ENCODE measurements at places on chromosomes 12 and 14. TPM values are rescaled to one million over a fixed set of nuclear protein-coding genes. Genes with fewer than 3 reads are reported as not detected.

DNA sequence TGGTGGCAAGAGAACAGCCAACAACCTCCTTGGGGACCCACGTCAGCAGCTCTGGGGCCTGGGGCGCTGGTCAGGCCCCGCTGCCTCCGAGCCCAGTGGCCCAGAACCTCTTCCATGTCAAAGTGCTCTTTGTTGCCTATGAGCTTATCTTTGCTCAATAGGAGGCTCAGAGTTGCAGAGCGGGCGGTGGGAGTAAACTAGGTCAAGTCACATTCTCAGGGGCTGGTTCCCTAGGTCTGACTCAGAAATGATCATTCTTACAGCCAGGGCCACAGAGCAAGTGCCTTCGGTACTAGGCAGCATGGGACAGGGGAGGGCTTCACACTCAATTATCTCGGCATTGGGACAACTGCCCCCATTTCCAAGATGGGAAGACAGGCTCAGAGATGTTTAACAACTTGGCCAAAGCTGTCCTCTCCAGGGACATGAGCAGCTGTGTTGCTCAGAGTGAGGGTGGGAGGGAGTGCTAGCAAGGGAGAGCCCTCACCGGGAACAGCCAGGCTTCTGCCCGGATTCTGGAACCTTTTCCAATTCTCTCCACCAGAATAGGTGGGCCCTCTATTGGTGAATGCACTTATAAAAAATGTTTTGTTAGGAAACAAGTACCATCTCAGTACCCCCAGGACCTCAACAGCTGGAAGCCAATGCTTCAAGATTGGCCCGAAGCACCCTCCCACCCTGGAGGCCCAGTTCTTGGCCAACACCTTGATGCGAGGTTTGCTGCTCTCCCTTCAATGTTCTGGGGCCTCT, 11.9 kb downstream of the SLC25A29 start:
- DNase-seq: no peak

GRCh38 chr12:53381731-53382630, 2.0 kb downstream of the SP1 start:
- peak; percentile 44 for DNase-seq

GRCh38 chr14:71753126-71753830, 179.0 kb upstream of the RGS6 start:
- peak; percentile 85 for DNase-seq

DNA sequence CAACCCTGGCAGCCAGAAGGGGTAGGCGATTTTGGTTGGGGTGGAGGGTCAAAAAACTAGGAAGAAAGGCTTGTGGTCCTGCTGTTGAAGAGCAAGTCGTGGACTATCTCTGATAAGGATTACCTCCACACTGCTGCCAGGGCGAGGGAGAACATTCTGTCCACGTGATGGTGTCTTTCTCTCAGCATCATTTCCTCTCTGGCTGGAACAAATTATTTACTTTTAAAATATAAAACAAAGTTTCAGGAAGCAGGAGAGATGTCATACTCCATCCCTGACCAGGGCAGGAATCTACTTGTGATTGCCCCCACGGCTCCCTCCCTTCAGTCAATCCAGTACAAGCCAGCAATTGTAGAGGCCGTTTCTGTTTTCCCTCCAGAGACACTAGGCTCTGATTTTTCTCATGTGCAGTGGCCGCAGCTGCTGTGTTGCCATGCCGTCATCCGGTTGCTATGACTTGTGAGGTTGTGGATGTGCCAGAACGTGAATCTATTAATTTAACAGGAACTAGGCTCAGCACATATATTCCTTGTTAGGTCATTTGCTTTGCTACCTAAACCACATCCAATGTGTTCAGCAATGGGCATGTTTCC, 61.5 kb upstream of the PTGR2 start:
- DNase-seq: peak; percentile 97

DNA sequence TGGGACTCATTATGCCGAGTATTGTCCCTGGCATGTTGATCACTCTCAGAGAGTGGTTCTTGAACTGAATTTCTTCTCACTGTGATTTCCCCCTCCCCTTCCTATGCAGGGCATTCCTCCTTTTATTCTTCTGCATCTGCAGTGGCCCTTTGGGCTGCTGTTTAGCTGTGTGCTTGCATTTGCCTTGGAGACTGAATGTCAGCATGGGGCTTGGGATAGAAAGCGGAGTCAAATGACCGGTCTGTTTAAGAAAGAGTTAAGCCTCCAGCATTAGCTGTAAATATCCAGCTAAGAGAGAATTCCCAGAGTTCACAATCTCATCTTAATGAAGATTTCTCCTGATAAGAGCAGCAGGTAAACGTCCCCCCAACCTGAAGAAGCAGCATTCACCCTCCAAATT, 65.6 kb upstream of the RMST start:
- no peak for DNase-seq

GRCh38 chr12:21065845-21066244, 65.1 kb upstream of the SLCO1B1 start:
- DNase-seq: no peak

- DNase-seq: no peak
Measured at GRCh38 chr12:18595412-18595811, 142.4 kb downstream of the PLCZ1 start.

DNA sequence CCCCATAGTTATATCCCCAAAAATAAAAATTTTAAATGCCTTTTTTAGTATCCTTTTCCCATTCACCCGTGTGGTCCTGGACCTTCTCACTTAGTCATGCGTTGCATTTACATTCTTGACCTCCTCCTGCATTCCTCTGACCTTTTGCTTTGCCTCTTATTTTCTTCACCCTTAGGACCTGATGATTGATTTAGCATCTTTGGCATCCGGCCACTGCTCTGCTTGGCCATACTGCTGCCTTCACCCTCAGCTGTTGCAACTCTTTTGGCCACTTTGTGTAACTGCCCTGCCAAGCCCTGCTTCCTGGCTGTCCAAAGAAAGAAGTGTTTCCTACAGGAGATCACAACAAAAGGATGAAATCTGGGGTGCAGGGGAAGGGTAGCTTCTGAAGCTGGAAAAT, 48.8 kb upstream of the SLC38A4 start:
- DNase-seq: peak; percentile 17

DNA sequence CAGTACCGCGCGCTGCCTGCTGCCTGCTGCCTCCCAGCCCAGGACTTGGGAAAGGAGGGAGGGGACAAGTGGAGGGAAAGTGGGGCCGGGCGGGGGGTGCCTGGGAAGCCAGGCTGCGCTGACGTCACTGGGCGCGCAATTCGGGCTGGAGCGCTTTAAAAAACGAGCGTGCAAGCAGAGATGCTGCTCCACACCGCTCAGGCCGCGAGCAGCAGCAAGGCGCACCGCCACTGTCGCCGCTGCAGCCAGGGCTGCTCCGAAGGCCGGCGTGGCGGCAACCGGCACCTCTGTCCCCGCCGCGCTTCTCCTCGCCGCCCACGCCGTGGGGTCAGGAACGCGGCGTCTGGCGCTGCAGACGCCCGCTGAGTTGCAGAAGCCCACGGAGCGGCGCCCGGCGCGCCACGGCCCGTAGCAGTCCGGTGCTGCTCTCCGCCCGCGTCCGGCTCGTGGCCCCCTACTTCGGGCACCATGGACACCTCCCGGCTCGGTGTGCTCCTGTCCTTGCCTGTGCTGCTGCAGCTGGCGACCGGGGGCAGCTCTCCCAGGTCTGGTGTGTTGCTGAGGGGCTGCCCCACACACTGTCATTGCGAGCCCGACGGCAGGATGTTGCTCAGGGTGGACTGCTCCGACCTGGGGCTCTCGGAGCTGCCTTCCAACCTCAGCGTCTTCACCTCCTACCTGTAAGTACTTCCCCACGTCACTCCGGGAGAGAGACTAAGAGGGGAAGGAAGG, at the start of gene LGR5:
Gene LGR5 (plus strand): TSS at position 186 of the 732 bp plus-strand sequence. CDS start 283 bp downstream, at position 469.
- DNase-seq: peak; percentile 7

DNA sequence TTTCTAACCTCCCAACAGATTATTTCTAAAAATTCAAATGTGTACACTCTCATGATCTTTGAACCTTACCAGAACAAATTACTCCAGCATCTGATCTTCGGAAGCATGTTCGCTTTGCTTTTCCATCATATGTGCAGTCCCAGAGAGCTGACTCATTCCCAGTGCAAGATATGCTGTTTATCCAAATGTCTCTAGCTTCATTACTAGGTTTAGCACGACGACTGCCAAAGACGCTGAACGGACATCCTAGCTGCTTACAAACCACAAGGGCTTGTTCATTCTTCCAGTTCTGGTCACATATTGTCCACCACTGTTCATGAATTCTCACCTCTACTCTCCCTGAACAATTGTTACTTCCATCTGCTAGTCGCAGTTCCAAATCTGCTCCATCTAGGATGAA, 40.5 kb downstream of the CD163L1 start:
- peak; percentile 4 for DNase-seq

DNA sequence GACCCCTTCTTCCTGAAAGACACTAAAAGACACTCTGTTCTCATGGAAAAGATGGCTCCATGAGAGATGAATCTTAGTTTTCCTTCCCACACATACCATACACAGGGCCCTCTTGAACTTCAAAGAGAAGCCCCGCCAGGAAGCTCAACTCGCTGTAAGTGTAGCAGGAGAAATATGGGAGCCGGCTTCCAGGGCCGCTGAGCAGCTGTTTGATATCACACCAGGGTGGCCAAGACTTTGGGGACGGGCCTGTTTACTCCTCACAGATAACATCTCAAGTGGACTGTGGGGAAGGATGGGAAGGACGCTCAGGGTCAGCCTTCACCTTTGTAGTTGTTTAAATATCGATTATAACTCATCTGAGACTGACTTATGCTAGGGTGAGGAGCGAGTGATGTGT, 235.5 kb upstream of the TBX3 start:
- no peak for DNase-seq

DNA sequence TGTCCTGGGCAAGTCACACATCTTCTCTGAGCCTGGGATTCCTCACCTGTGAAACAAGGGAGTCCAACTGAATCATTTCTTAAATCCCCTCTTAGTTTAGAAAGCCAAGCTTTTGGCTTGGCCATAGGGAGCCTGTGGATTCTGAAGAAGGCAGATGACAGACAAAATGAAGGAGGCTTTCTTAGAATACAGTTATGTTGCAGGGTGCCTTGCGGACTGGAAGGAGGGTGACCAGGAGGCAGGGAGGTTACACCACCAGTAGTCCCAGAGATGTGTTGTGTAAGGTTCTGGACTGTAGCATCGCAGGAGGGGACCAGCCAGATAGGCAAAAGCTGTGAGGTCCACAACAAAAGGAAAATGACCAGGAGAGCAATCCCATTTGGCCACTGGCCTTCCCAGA, 8.2 kb upstream of the ACVR1B start:
- DNase-seq: no peak

GRCh38 chr14:88210426-88210825, 112.6 kb downstream of the KCNK10 start:
- no peak for DNase-seq

GRCh38 chr12:54004063-54004840, 4.3 kb downstream of the HOXC9 start:
- DNase-seq: no peak

GRCh38 chr12:6068227-6068626, 56.2 kb downstream of the VWF start:
- no peak for DNase-seq

- DNase-seq: peak; percentile 50
Measured at GRCh38 chr12:92505254-92506231, 197.2 kb upstream of the PLEKHG7 start.

GRCh38 chr14:71362920-71363584, 455.8 kb downstream of the PCNX1 start:
- DNase-seq: peak; percentile 73

- no peak for DNase-seq
Measured at GRCh38 chr12:130414381-130414780, 76.7 kb downstream of the PIWIL1 start.

DNA sequence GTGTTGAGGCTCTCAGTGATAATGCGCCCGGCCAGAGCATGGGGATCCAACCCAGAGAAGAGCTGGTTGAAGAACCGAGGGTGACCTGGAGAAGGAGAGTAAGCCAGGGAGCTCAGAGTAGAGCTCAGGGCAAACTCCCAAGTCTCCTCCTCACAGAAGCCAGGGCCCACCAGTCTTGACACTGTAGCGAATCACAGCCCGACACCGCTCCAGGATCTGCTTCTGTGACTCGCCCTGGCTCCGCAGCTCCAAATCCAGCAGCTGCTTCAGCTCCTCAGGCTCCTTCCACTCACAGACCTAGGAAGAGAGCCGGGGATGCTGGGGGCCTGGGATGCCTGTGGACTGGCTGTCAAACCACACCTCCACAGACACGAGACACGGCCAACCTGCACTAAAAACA, 8.2 kb upstream of the ZNF740 start:
- DNase-seq: peak; percentile 81

DNA sequence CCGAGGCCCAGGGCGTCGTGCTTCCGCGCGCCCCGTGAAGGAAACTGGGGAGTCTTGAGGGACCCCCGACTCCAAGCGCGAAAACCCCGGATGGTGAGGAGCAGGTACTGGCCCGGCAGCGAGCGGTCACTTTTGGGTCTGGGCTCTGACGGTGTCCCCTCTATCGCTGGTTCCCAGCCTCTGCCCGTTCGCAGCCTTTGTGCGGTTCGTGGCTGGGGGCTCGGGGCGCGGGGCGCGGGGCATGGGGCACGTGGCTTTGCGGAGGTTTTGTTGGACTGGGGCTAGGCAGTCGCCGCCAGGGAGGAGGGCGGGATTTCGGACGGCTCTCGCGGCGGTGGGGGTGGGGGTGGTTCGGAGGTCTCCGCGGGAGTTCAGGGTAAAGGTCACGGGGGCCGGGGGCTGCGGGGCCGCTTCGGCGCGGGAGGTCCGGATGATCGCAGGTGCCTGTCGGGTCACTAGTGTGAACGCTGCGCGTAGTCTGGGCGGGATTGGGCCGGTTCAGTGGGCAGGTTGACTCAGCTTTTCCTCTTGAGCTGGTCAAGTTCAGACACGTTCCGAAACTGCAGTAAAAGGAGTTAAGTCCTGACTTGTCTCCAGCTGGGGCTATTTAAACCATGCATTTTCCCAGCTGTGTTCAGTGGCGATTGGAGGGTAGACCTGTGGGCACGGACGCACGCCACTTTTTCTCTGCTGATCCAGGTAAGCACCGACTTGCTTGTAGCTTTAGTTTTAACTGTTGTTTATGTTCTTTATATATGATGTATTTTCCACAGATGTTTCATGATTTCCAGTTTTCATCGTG, 612 bp downstream of the MDM2 start:
- DNase-seq: peak; percentile 93

BBOF1 gene
- 1.6 TPM for polyA plus RNA-seq

CCDC175 gene
- polyA plus RNA-seq: not detected

IAPP gene
- not detected for polyA plus RNA-seq

TBC1D30 gene
- 0.34 TPM for polyA plus RNA-seq

NOP9 gene
- polyA plus RNA-seq: 11.7 TPM

KRT2 gene
- not detected for polyA plus RNA-seq

ANKLE2 gene
- polyA plus RNA-seq: 82.4 TPM

PLEKHH1 gene
- 0.37 TPM for polyA plus RNA-seq

OLR1 gene
- 2.8 TPM for polyA plus RNA-seq

TAS2R7 gene
- polyA plus RNA-seq: not detected

Measured in IMR-90 (cell line).